ENCODE measurements at places on chromosomes 4 and X. TPM values are rescaled to one million over a fixed set of nuclear protein-coding genes. Genes with fewer than 3 reads are reported as not detected.

- no peak for DNase-seq
Measured at GRCh38 chrX:150635952-150636351, 57.2 kb upstream of the MTMR1 start.

GRCh38 chrX:48893556-48894348 lies 3.8 kb downstream of the TIMM17B start:
- no peak for DNase-seq

- no peak for DNase-seq
Measured at GRCh38 chr4:132669786-132670185, 479.3 kb upstream of the PCDH10 start.

FUNDC1 gene
- total RNA-seq = 19.8 TPM

TMEM144 gene
- total RNA-seq = not detected

- DNase-seq = peak; percentile 55
Measured at GRCh38 chrX:69278031-69278687, 112.9 kb upstream of the PJA1 start.

DNA sequence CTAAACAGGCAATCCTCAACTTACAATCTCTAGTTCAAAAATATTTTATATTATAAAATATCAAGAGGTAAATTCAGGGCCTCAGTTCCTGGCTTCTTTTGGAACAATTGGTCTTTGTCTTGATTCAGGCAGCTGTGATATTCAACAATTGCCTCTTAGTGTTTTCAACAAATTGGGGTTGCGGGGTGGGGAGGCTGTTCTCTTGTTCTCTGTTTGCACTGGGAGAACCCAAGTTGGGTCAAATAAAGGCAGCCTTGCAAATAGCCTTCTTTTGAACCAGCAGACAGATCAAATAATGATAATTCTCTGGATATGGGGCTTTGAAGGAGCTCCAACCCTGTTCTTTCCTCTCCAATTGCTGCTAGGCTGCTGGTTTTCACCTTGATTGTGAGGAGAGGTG lies 142.5 kb downstream of the COL4A5 start:
- no peak for DNase-seq

PNCK gene
- 21.0 TPM for total RNA-seq

- DNase-seq = no peak
Measured at GRCh38 chr4:163542275-163542674, 47.8 kb downstream of the TMA16 start.

GAGE12H gene
- not detected for total RNA-seq

DNA sequence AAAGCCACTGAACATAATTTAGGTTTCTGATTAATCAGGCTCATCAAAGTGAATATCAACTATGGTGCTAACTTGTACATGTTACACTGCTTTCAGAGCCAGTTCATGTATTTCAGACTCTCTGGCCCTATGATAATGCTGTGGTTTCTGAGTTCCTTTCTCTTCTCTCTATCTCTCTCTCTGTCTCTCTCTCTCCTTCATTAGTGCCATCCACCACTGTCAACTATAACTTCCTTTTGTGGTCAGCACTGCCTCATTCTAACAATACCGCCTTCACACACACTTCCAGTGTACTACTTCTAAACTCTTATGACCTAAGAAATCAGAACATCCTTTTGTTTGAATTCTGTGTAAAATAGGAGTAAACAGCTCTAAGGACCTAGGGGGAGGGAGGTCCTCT lies 907.1 kb downstream of the RPA4 start:
- no peak for DNase-seq

NR3C2 gene
- total RNA-seq = 18.4 TPM

- no peak for DNase-seq
Measured at GRCh38 chrX:122421434-122422121, 762.5 kb upstream of the GRIA3 start.

DNA sequence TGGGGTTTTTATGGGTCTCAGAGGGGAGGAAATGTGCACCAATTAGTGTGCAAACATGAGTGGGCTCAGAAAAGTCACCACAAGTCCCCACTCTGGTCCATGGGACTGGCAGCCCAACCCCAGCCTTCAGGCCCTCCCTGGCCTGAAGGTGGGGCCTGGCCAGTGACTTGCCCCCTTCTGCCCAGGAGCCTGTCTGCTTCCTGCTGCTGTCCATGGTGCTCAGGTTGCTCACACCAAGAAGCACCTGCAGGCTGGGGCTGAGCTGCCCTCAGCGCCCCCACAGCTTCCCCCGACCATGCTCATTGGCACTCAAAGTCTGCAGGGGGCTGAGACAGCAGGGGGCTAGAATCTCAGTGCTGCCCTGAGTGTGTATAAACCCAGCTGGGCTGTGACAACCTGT lies 30.6 kb upstream of the GC start:
- DNase-seq = no peak

CPLX1 gene
- 0.37 TPM for total RNA-seq
